ENCODE measurements at places on chromosomes 7 and 10.

GRCh38 chr7:356087-356486 is 66.1 kb downstream of the FOXL3 start:
- no peak for DNase-seq

DNA sequence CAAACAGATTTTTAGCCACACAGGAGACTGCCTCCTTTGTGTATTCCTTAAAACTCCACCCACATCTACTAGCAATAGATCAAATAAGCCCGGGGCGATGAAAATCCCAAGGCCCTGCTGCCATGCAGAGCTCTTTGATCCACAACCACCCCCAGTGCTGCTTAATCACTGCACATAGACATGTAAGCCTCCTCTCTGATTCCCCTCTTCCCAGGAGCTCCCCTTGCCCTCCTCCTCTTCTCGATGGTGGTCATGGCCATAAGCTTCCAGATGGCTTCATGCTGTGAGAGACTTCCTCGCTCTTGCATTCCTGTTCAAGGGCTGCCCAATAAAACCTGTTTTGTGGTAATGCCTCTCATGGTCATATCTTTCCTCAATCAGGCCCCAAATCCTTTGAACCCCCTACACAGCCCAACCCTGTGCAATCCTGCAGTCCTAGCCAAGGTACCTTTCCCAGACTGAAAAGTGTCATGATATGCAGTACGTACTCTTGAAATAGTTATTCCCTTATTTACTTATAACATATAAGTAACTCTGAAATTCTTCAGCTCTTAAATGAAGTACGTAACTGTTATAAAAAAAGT is 158.5 kb downstream of the CACNA2D1 start:
- DNase-seq = no peak

GRCh38 chr7:106375499-106375898 is 90.7 kb upstream of the NAMPT start:
- DNase-seq = no peak

DNA sequence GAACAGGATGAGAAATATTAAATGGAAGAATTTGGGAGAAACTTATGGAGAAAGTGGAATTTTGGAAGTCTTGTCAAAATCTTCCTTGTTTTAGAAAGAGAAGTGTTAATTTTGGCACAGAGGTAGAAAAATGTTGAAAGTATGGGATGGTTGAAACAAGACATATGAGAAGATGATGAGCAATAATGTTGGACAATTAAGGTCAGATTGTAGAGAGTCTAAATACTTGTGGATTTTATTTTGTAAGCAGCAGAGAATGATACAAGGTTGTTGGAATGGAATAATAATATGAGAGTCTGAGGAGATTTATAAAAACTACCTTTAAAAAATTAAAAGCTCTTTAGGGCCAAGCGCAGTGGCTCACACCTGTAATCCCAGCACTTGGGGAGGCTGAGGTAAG is 34.6 kb downstream of the PHTF2 start:
- no peak for DNase-seq

DNA sequence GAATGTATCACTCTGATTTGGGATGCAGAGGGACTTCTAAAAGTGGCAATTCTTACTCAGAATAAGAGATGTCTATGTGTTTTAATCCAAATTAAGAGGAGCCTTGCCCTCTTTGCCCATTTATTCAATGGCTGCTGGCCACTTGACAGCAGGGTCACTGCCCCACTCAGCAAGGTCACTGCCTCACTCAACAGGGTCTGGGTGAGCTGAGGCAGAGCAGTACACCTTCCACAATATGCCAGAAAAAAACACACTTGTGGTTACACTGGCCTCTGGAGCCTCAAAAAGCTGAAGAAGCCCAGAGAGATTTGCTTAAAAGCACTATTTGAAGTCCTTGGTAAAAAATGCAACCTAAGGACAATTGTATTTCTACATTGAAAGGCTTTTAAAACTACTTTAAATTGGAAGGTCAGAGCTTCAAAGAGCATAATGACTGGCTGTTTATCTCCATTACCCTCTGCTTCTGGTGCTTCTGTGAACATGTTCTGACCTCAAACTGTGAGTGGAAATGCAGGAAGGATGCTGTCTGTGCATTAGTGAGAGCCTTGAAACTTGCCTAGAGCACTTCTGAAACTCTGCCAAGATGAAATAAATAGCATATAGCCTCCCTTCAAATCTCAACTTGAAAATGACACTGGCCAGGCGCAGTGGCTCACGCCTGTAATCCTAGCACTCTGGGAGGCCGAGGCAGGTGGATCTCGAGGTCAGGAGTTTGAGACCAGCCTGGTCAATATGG is 35.1 kb upstream of the WIPF3 start:
- no peak for DNase-seq

- peak; percentile 14 for DNase-seq
Observed at GRCh38 chr7:118872568-118872967, 648.1 kb downstream of the ANKRD7 start.

DNA sequence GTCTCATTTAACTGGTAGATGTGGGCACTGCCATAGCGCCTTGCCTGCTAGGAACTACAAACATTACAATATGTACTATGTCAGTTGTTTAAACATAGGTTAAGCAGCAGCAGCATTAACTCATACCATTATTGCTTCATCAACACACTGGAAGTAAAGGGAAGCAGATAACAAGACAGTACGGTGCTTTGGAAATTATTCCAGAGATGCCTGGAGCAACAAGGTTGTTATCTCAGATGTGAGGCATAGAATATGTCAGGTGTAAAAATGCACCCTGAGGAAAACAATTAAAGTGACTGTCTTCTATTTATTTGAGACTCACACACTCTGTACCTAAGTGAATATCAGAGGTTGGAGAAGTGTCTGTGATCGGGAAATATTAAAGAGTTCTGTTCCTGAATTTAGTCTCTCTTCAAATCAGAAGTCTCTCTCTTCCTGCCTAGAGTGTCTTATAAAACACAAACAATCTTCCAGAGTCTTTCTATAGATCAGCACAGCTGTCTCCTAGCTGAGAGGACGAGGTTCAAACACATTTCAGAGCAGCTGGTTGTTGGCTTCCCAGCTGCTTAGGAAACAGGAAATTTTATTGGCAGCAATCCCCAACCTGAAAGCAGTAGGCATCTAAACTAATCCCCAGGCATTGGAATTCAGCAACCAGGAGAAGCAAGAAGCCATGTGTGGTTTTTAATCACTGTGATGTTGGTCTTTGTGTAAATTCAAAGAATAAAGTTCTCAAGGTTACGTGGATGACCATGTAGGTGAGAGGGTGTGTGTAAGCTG is 994.4 kb upstream of the LRRTM3 start:
- no peak for DNase-seq

GRCh38 chr10:16609211-16609610 is 87.5 kb upstream of the C1QL3 start:
- DNase-seq = no peak

GRCh38 chr7:112358513-112358912 is 91.7 kb upstream of the IFRD1 start:
- DNase-seq = no peak

DNA sequence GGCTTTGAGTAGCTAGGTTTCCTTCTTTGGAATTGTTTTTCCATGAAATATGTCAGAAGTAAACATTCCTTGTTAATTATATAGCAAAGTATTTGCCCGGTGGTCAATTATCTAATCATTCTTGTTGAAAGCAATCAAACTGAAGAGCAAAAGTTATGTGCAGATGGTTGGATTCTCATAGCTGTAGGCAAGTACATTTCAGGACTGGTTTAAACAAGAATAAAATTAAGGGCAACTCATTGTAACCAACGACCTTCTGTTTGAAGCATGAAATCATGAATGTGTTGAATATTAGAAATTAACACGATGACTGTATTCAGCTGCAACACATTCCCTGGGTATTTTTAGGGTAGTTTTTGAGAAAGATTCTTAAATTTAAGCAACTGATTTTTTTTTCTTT is 61.8 kb upstream of the NMT2 start:
- no peak for DNase-seq

GRCh38 chr7:42181566-42181965 is 55.4 kb downstream of the GLI3 start:
- no peak for DNase-seq

GRCh38 chr10:23200586-23200985 is 8.5 kb downstream of the PTF1A start:
- DNase-seq = no peak

DNA sequence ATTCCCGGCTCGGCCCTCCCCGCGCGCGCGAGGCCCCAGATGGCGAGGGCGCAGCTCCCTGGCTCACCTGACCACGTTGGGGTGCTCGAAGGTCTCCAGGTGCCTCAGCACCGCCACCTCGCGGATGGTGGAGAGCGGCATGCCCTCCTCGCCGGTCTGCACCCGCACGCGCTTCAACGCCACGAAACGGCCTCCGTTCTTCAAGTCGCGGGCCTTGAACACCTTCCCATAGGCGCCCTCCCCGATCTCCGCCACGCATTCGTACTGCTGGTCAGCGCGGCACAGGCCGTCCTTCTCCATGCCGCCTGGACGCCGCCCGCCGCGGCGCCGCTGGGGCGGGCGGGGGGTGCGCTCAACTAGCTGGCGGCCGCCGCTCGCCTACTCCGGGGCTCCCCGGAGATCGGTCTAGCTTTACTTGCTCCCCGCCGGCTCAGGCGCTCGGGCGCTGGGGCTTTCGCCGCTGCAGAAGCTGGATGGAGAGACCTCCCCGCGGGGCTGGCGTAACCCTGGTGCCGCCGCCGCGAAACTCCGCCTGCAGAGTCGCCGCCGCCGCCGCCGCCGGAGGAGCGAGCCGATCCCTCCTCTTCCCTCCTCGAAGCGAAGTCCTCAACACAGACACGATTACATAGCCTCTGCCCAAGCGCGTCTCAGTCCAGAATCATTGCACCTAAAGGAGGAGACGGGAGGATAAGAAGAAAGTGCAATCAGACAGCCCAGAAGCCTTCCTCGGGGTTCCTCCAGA is 3.2 kb downstream of the CDK6 start:
- peak; percentile 85 for DNase-seq

DNA sequence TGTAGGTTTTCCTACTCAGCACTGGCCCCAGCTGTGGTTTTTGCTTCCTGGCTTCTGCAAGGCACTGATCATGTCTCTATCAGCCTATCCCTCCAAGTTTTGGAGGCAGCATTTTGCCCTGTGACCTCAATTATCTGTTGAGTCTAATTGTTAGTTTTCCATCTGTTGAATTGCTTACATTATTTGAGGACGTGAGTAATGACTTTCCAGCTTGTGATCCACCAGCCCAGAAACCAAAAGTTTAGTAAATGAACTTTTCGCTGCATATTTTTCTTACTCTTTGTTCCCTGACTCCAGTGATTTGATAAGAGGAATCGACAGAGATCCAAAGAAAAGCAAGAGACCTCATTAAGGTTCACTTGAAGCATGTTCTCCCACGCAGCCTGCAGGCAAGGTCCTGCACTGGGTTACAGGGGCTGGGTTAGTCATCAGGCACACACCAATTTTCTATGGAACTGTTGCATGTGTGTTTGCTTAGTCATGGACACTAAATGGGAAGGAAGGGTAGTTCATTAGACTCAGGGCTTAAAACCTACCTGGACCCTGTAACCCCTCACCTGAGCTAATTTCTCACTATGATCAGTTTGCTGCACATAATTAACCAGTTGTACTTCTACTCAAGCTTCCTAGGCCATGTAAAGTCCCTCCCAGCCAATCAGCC is 57.2 kb downstream of the AKR1E2 start:
- DNase-seq = no peak

- no peak for DNase-seq
Observed at GRCh38 chr10:36117231-36117630, 475.1 kb upstream of the FZD8 start.

- no peak for DNase-seq
Observed at GRCh38 chr10:99993701-99994689, 15.8 kb downstream of the DNMBP start.

DNA sequence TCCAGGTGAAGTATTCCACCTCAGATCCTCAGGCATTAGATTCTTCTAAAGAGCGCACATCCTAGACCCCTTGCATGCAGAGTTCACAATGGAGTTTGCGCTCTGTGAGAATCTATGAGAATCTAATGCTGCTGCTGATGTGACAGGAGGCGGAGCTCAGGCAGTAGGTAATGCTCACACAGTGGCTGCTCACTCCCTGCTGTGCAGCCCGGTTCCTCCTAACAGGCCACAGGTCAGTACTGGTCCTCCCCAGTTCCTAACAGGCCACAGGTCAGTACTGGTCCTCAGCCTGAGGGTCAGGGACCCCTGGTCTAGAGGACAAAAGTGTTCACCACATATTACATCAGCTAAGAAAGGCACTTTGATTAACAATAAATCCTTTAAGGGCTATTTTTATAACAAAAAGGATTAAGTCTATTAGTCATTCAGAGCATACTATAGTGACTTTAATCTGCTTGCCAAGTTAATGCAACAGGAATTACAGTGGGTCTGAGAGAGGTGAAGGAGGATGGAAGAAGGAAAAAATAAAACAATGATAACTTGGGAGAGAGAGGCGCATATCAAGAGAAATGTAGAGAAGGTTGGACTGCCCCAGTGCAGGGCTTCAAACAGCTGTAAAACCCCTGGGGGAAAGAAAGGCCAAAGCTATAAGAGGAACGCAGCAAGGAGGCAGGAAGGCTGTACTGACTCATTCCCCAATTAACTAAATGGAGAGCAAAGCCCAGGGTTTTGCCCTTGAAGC is 49.2 kb downstream of the CUL2 start:
- no peak for DNase-seq

- DNase-seq = no peak
Observed at GRCh38 chr7:26609532-26609931, 254.9 kb downstream of the SKAP2 start.

GRCh38 chr10:86044029-86044428 is 322.6 kb downstream of the GRID1 start:
- no peak for DNase-seq

DNA sequence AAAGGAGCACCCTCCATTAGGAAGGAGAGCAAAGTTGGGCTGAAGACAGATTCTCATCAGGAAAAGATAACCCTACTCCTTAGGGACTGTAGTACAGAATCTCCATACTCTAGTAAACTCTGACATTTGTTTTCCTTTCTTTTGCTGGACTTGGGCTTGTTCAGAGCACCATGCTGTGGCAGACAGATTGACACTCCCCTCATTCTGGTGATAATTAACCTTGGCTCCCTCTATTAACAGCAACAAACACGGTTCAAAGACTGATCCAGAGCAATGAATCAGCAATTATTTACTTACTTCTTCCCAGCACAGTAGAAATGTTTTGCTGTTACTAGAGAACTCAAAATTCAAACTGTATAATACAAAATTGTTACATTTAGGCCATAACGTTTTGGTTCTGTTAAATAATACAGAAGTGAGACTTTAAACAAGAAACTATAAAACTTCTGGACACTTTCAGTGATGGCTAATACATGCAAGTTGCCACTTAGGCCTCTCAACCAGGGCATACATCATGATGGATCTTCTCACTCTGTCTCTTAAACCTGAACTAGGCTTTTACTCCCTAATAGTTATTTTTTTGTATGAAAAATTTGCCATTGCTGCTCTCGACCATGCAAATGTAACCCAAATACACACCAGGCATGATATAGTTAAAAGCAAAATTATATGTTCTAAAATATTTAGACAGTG is 639.0 kb downstream of the IPMK start:
- DNase-seq = no peak

GRCh38 chr7:37445064-37445723 is 3.5 kb downstream of the ELMO1 start:
- no peak for DNase-seq

GRCh38 chr10:19209319-19209718 is 160.7 kb downstream of the MALRD1 start:
- DNase-seq = no peak
